MV-4-11 (cell line): ENCODE measurements at places on chromosomes 7 and 10.

DNA sequence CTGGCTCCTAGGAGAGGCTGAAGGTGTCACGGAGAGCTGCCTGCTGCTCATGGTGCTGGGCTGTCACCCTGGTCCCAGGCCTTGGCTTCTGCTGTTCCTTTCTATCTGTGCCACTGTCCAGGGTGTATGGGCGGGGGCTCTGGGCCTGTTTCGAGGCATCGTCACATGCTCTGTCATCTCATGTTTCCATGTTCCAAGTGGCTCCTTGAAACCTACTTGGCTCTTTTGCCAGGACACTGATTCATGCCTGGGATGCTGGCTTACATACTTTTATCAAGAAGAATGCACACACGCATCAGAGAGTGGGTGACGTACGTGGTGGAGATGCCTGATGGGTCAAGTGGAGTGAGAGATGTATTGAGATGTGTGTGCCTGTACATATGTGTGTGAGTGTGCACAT is 50.9 kb downstream of the ADCY1 start:
- DNase-seq, result no peak

GRCh38 chr10:128268015-128268722 is 141.9 kb upstream of the MKI67 start:
- peak; percentile 25 for DNase-seq

GRCh38 chr7:18177129-18177814 is 149.6 kb upstream of the PRPS1L1 start:
- DNase-seq, result no peak

- no peak for DNase-seq
Measured at GRCh38 chr7:139582671-139583155, 59.2 kb downstream of the CLEC2L start.

DNA sequence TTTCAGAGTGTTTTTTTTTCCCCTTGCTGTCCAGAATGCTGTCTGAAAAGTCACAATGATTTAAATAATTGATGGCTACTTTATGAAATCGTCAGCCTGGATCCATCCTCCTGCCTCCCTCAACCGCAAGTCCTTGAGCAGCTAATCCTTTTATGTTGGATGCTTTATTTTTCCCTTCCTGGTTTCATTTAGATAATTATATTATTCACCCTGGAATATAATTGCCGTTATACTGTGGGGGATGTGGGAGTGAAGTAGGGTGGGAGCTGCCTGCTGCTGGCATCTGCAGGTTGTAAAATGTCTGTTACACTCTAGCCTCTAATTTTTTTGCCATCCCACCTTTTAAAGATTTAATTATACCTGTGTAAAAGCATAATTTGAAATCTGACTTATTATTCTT is 290.5 kb upstream of the LRGUK start:
- no peak for DNase-seq

DNA sequence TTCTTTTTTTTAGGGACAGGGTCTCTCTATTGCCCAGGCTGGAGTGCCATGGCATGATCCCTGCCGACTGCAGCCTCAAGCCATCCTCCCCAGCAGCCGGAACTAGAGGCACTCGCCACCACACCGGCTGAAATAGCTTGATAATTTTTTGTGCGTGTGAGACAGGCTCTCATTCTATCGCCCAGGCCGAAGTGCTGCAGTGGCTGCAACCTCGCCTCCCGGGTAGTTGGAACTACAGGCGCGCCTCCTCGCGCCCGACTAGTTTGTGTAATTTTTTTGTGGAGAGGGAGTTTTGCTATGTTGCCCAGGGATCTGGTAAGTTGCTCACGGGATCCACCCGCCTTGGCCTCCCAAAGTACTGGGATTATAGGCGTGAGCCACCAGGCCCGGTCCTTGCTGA is 1.9 kb downstream of the BUD23 start:
- no peak for DNase-seq

DNA sequence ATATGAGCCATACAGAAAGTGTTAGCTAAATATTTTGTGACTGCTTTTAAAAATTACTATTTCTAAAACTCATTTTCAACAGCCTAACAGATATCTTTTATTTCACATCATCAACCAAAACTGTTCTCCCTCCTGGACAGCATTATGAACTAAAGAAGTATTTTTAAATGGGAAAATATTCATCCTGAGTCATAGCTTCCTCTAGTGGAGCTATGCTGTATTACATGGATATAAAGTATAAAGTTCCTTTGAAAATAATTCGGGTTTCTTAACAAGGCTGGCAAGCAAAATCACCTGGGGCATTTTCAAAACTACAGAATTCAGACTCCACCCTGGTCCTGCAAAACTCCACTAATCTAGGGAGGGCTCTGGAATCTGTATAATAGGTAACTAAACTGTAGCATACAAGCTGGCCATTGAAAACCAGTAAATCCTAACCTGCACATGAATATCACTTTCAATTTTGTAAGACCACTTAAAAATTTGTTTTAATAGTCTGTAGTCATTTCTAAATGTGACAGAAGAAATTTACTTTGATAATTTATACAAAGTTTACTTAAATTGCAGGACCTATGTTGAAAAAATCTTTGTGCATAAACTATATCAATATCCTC is 53.5 kb downstream of the SCIN start:
- DNase-seq, result peak; percentile 2

DNA sequence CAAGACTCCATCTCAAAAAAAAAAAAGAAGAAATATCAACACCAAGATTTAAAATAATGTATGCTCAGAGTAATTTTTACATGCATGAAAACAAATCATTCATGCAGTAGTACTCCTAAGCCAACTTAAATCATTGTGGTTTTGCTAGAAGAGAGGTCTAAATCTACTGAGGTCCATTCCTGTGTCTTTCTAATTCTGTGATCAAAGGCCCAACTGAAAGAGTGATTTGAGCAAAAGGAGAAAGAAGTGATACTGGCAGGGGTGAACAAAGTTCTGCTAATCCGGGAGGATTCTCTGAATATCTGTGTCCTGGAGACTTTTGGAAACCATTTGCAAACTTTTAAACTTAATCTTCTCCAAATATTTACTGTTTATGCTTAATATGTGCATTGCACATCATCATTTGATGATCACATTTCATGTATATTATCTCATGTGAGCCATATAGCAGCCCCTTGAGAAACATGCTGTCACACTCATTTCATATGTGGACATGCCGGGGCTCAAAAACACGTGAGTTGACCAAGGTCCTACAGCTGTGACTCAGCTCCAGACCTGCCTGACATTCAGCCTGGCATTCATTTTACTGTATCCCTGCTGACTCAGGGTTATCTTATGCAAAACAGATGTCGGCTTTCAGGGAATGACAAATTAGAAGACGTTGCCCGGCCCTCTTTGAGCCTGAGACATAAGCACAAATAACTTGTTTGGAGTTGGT is 76.4 kb downstream of the FAM107B start:
- no peak for DNase-seq

DNA sequence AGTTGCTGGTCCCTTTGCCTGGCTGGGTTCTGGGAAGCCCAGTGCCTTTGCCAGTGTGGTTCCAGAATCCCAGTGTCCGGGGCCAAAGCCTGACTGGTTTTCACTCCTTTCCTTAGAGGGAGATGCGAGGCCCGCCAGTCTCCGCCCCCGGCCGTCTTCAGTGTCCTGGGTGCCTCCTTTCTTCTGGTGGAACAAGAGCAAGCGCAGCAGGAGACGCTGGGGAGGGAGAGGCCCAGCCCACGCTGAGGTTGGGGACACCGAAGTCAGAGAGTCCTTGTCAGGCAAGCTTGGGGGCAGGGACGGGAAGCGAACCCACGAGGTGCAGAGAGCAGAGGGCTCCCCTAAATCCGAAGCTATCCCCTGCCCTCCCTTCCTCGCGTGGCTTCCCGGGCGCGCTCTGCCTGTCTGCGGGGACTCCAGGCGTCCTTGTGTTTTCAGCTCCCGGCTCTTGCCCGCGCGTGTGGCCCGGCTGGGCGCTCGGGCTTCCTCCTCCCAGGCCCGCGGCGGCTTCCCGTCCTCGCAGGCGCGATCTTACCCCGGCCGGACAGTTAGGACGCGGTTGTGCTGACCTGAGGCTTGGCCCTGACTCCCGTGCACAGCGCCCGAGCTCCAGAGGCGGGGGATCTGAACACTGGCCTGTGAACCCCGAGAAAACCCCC is 60.6 kb upstream of the UBE3C start:
- DNase-seq, result no peak

GRCh38 chr7:20064974-20065862 is 152.0 kb downstream of the MACC1 start:
- DNase-seq, result no peak

DNA sequence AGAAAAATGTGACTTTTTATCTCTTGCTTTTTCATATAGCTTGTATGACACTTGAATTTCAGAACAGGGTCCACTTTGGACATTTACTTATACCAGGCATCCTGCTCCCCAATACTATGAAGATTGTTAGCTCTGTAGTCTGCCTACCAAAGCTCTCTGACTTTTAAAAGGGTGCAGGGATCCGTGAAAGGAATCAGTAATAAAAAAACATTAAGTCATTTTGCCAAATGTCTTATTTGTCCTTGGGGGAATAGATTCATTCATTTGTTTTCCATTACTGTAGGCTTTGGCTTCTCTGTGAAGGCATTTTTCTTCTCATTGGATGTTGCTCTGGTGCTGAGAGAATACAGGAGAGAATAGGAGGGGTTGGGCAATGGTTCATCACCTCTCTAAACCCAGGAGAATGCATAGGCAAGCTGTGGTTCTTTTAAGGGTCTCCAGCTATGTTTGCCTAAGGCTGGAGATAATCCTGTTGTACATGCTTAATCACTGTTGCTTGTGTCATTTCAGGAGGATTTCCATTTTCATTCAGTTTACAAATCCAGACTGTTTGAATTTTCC is 103.5 kb downstream of the SRI start:
- no peak for DNase-seq

DNA sequence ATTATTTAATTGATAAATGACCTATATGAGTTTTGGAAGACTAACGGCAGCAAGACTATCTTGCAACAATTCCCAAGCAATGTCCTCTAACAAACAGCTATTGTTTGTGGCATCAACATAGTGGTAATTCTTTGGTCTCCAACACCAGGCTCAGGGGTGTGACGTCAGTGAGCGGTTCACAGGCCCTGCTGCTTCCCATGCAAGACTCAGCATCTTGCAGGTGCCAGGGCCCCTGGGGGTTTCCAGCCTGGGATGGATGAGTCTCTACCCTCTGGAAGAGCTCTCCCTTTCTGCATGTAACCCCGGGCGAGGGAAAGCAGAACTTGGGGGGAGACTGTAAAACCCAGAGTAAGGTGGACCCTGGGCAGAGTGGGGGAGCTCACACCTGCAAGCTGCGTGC is 164.7 kb downstream of the ACTR3B start:
- DNase-seq, result no peak

DNA sequence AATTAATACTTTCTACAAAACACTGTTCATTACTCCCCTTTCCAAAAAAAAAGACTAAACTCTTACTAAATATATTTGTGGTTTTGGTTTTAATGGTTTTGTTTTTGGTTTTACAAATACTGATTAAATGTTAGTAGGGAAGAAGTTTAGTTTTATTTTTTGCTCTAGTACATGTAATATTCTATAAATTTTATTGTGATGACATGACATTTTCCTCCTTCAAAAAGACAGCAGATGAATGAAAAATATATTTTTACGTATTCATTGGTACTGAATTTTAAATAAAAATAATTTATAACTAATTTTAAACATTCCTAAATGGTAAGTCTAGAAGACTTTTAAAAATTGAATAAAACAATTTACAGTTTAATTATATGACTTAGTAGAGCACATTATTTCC is 512.9 kb downstream of the GFRA1 start:
- no peak for DNase-seq

DNA sequence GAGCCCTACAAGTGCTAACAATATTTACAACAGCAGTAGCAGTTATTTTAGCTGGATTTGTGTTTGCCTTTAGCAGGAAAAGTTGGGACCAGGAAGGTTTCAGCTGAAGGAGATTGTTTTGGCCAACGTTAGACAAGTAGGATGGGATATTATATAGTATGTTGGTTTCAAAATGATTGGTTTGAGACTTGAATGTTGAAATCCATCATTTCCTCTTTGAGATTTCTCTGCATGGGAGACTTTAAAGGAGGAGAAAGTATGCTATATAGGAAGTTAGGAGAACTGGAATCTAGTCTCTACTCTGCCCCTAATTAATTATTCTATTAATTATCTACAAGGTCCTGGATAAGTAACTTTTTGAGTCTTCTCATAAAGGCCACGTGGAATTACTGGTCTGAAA is 263.8 kb downstream of the PTEN start:
- DNase-seq, result peak; percentile 65

DNA sequence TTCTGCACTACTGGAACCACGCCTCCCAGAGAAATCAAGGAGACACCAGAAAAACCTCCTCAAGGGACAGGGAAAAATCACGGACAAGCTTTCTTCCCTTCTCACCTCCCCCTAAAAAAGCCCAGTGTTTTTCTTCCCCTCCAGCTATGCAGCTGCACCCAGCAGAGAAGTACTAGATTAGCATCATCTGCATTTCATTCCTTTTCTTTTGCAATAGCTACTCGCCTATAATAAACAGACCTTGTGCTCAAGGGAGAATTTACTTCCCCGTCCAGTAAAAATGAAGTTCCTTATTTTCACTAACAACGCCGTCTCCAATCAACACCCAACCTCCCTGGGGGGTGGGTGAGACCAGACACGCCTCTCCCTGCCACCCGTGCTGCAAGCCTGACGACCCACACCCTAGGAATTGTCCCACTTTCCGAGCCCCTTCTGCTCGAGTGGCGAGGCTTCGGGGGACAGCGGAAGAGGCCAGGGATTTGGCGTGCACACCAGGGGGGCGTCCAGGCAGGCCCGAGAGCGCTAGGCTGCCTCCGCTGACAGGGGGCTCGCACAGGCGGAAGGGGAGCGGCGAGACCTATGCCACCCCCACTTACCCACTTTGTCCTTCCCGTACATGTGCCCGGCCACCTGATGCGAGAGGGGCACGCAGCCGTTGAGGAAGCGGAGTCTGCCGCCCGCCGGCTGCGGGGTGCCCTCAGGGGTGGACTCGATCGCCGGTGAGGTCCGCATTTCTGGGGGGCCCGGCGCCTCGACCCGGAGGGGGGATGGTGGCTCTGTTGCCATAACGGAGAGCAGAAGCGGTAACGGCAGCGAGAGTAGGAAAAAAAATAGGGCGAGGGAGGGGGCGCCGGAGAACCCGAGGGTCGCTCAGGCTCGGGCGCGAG is 625 bp downstream of the IPMK start:
- peak; percentile 94 for DNase-seq

DNA sequence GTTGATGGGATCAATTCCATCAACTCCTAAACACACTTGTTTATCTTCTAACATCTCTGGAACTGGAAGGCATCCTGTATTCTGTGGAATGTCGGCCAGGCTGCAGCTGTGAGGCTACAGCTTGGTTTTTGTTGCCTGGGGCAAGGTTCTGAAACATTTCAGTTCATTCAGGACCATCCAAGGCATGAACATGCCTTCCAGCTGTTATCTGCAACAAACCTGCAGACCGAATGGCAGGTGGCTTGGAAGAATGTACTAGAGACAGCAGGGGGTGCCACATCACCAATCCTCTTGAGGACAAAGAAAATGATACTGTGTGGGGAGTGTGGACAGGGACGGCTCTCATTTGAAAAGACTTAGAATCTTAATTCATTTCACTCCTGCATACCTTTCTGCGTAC is 12.4 kb downstream of the PAPOLB start:
- peak; percentile 72 for DNase-seq
